ENCODE measurements at places on chromosomes 5 and 9.

GRCh38 chr5:485113-485945, 38.9 kb downstream of the SLC9A3 start:
- DNase-seq = no peak

GRCh38 chr5:131266370-131267060, 2.7 kb downstream of the CDC42SE2 start:
- no peak for DNase-seq

- DNase-seq = no peak
These were observed 21.5 kb downstream of the TNFSF8 start for GRCh38 chr9:114908805-114909448.

- no peak for DNase-seq
These were observed 81.8 kb upstream of the MEF2C start for GRCh38 chr5:88964831-88965230.

DNA sequence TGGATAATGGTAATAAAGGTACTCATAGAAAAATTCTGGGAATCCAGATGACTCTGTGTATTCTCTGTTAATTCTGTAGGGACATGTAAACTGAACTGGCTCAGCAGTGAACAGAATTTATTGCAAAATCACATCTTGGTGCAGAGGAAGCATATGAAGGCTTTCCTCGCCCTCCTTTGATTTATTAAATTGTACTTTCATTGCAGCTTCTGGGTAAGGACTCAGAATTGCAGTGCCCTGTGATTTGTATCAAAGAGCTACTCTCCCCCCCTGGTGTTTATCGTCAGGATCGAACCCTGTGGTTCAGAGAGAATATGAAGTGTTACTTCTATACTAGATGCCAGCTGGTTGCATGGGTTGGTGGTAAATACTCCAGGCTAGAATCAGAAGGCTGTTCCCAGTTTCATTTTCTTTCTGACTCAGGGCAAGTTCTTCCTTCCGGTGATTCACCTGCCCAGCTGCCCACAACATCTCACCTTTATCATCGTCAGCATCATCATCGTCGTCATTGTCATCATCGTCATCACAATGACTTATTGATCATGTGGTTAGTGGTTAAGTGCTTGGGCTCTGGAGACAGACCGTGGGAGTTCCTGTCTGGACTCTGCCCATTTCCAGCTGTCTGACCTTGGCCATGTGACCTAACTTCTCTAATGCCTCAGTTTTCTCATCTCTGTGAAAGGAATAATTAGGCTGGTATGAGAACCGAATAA, 238.8 kb downstream of the ARHGAP26 start:
- no peak for DNase-seq

Data from erythroblast (primary cell).